Caudate nucleus (tissue), 63 donors: ENCODE measurements at places on chromosomes 3 and 15.

- DNase-seq = no peak
Observed at GRCh38 chr3:10432931-10433330, 72.5 kb downstream of the ATP2B2 start.

- no peak for DNase-seq
Observed at GRCh38 chr3:171480526-171480925, 20.3 kb upstream of the TNIK start.

GRCh38 chr3:10339376-10339955 lies 18.6 kb upstream of the SEC13 start:
- DNase-seq = no peak

- no peak for DNase-seq
Observed at GRCh38 chr3:44795197-44795596, 33.6 kb downstream of the KIF15 start.

GRCh38 chr3:138220788-138221187 lies 33.7 kb downstream of the ARMC8 start:
- DNase-seq = no peak

GRCh38 chr15:47971637-47972036 lies 149.2 kb upstream of the SLC24A5 start:
- no peak for DNase-seq

DNA sequence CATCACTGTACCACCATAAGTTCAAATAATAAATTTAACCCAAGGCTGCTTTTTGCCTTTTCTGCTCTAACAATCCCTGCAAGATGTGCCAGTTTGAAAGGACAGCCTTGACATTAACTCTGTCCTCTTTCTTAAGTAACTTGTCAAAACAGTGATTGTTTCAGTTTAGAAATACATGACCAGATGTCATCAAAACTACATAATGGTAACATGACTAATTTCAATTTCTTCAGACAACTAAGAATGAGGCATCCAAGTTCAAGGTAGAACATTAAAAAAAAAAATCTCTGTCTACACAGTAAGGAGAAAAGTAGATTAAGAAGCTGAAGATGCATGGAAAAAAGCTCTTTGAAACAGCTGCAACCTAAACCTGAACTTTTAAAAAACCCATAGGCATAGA lies 47.4 kb downstream of the SHQ1 start:
- no peak for DNase-seq

DNA sequence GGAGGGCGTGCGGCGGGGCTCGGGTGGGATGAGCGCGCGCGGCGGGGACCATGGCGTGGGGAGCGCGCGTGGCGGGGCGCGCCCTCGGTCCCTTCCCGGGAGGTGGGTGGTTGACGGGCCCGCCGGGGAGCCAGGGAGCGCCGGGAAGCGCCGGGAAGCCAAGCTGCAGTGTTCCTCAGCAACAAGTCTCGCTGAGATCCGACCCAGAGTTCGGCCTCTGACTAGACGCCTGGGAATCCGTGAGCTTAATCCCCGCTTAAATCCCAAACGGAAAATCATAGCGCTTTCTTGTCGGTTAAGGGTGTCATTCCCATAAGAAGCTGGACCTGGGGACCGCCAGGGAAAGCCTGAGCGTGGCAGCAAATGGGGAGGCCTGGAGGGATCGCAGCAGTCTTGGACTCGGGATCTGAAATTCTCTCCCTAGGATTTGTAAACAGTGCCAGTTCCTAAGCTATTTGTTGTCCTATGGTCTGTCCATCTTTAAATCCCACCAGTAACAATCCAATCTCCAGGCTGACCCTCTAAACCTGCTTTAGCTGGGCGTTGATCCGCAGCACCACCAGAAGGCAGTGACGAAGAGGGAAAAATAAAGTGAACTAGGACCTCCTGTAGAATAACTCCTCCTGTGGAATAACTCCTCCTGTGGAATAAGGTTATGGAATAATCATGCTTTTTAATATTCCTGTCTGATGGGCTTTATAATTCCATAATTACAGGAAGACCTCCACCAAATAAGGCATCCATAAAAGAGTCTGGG lies 570 bp upstream of the NEDD4 start:
- no peak for DNase-seq

GRCh38 chr3:46375814-46376213 lies 5.1 kb downstream of the CCR5 start:
- no peak for DNase-seq

GRCh38 chr3:143989461-143989860 lies 17.8 kb downstream of the DIPK2A start:
- no peak for DNase-seq

GRCh38 chr3:133832802-133833144 lies 27.2 kb downstream of the SRPRB start:
- DNase-seq = no peak

DNA sequence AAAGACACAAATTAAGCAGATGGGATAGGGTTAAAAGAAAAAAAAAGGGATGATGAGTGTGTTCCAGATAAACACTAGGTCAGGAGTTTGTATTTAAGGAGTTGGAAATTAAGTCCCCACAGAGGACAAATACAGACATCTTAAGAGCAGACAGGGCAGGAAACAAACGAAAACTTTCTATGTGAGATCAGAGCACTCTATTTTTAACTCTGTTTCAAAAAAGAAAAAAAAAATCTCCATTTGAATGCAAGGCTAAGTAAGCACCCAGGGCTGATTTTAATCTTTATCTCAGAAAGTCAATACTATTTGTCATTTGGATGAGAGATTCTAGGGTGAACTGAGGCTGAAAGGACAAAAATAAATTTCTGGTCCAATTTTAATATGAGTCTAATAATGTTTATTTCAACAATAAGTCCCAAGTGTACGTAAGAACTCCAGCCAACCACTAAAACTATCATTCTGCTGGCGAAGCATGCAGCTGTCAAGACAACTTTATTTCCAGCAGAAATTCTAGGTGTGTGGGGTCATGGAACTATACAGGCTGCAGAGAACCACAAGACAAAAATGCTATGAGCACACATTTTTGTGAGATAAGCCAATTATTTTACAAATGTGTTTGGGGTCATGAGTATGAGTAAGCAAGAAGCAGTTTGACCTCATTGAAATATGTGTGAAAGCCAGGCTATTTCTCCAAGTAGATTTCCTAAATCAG lies 186.1 kb downstream of the FMN1 start:
- DNase-seq = no peak

GRCh38 chr15:60093273-60094067 lies 89.4 kb downstream of the FOXB1 start:
- no peak for DNase-seq
